ENCODE measurements at places on chromosomes 6 and 20. TPM values are rescaled to one million over a fixed set of nuclear protein-coding genes. Genes with fewer than 3 reads are reported as not detected.

Gene WFDC2
- 2.6 TPM for polyA plus RNA-seq

- DNase-seq, result no peak
Measured at GRCh38 chr6:20279608-20280287, 67.5 kb upstream of the MBOAT1 start.

- no peak for DNase-seq
Measured at GRCh38 chr6:115441651-115442050, 619.0 kb downstream of the FRK start.

Gene TREM2
- polyA plus RNA-seq, result 1.2 TPM

Measured in right cardiac atrium (tissue), 5 donors.